ENCODE measurements at places on chromosomes 1 and 21.

GRCh38 chr1:43946236-43947060 lies at the start of gene IPO13:
TSS of gene IPO13 (plus strand) at chr1:43946950. CDS start at chr1:43947601, 651 bp downstream.
- DNase-seq = peak; percentile 90

- no peak for DNase-seq
These were observed 10.3 kb upstream of the PADI6 start for GRCh38 chr1:17361687-17362086.

DNA sequence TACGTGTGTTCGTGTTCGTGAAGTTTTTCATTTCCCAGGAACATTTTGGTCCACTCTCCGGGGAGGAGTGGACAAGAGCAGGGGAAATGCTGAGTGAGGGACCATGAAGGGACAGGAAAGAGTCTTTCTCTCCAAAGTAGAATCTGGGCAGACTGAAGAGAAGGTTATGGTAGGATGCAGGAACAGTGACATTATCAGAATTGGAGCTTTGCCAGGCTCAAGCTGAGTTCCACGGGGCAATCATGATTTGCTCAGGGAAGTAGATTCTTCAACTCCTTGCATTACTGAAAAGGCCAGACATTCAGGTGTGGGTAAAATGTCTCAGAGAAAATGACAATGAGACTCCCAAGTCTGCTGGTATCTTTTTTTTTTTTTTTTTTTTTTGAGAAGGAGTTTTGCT lies 16.6 kb downstream of the ATP1A4 start:
- no peak for DNase-seq

GRCh38 chr1:36160949-36161485 lies 5.1 kb downstream of the MAP7D1 start:
- no peak for DNase-seq

- no peak for DNase-seq
These were observed 98.1 kb upstream of the NFIA start for GRCh38 chr1:60984062-60984799.
